CD8-positive, alpha-beta memory T cell (primary cell): ENCODE measurements at places on chromosomes 6 and 20. TPM values are rescaled to one million over a fixed set of nuclear protein-coding genes. Genes with fewer than 3 reads are reported as not detected.

DNA sequence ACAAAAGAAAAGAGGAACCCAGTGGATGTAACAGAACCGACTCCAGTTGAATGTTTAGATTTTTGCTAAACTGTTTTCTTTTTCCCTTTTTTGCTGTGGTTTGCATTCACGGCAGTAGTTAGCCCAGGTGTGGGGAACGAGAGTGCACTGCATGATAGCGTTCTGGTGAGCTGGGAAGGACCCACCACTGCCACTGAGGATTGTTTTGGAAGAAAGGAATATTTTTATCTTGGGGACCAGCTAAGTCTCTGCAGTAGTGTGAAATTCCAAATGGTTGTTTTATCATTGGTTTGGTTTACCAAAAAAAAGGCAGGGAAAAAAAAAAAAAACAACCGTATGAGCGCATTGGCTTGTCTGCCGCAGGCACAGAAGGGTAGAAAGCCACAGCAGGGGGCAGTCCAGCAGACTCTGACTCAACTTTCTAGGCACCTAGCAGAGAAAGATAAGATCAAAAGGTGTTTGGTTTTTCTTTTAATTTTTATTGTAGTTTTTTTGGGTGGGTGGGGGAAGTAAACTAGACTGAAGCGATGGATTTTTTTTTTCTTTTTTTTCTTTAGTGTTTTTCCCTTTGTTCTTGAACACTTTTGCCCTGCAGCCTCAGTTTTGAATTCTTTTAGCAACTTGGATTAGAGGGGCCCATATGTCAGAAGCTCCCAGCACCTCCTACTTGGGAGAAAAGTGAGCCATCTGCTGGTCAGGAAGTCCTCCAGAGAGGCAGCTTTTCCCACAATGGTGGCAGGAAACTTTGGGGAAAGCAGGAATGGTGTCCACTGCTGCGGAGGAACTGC is 13.5 kb upstream of the RAB5IF start:
- H3K4me1 ChIP-seq = peaks cover 26% of the 10 kb centered on the region
- no peaks in the 10 kb centered on the region for H3K27me3 ChIP-seq
- H3K27ac ChIP-seq = no peak overlapping the region
- peak; percentile 51 for DNase-seq
- H3K36me3 ChIP-seq = no peaks in the 10 kb centered on the region

- DNase-seq = no peak
- no peaks in the 10 kb centered on the region for H3K4me1 ChIP-seq
Measured at GRCh38 chr6:147055821-147056392, 148.3 kb upstream of the STXBP5 start.

DNA sequence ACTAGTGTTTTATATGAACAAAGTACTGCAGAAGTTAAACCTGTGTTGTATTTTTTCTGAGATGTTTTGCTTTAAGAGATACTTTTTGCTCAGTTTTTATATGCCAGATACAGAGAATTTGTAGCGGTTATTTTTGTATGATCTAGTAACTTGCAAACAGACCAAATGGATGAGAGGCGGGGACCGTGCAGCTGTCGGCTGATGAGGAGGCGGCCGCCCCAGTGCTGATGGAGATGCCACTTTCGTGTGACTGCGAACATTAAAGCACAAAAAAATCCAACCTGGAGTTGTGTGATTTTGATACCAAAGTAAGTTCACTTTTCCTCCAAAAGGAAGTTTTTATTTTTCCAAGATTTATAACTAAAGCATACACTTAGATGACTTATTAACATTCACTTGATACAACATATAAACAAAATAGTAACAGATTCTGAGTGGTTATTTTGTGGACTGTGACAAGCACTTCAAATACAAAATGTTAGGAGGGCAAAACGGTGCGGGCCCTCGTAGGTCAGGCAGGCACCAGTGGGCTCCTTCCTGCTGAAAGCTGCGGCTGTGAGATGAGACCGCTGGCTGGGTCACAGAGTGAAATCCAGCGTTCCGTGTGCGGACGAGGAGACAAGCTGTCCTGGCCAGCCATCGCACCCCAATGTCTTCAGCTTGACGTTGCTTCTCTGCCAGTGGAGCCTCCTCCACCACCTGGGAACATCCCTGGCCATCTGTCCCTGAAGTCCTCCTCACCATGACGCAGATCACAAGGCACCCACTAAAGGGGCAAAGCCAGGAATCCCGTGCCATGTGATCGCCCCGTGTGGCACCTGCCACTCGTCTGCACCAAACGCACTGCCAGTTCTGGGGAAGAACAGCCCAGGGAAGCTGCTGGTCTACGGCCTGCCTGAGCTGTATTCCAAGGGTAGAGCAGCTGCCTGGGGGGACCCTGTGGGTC is 4.0 kb upstream of the OGFR start:
- H3K27ac ChIP-seq = no peak overlapping the region
- DNase-seq = no peak

- no peaks in the 10 kb centered on the region for H3K27me3 ChIP-seq
- H3K4me1 ChIP-seq = peaks cover 24% of the 10 kb centered on the region
- no peak overlapping the region for H3K27ac ChIP-seq
- no peaks in the 10 kb centered on the region for H3K36me3 ChIP-seq
- DNase-seq = no peak
Measured at GRCh38 chr6:158353883-158354877, 41.9 kb downstream of the TULP4 start.

GRCh38 chr20:42609618-42610017 is 580.1 kb downstream of the PTPRT start:
- H3K27ac ChIP-seq = no peak overlapping the region
- no peaks in the 10 kb centered on the region for H3K36me3 ChIP-seq

DNA sequence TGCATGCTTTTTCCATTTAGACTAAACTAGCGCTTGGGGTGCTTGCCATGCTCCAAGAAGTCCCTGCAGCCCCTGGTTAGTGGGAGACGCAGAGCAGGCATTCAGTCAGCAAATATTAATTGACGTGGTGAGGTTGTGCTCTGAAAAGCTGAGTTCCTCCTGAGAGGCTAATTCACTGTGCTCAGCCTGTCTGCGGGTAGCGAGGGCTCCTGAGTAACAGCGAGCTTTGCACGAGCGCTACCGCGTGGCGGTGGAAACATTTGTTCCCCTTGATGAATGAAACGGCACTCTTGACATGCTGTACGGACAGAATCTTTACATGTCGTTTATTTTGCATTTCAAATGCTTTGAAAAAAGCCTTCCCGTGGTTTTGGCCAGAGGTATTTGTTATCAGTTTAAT is 170.6 kb upstream of the AGPAT4 start:
- no peaks in the 10 kb centered on the region for H3K36me3 ChIP-seq

- DNase-seq = no peak
- no peaks in the 10 kb centered on the region for H3K27me3 ChIP-seq
- H3K4me1 ChIP-seq = no peaks in the 10 kb centered on the region
- no peaks in the 10 kb centered on the region for H3K36me3 ChIP-seq
- H3K4me3 ChIP-seq = no peak overlapping the region
Measured at GRCh38 chr6:158218467-158218866, 50.3 kb downstream of the GTF2H5 start.

DNA sequence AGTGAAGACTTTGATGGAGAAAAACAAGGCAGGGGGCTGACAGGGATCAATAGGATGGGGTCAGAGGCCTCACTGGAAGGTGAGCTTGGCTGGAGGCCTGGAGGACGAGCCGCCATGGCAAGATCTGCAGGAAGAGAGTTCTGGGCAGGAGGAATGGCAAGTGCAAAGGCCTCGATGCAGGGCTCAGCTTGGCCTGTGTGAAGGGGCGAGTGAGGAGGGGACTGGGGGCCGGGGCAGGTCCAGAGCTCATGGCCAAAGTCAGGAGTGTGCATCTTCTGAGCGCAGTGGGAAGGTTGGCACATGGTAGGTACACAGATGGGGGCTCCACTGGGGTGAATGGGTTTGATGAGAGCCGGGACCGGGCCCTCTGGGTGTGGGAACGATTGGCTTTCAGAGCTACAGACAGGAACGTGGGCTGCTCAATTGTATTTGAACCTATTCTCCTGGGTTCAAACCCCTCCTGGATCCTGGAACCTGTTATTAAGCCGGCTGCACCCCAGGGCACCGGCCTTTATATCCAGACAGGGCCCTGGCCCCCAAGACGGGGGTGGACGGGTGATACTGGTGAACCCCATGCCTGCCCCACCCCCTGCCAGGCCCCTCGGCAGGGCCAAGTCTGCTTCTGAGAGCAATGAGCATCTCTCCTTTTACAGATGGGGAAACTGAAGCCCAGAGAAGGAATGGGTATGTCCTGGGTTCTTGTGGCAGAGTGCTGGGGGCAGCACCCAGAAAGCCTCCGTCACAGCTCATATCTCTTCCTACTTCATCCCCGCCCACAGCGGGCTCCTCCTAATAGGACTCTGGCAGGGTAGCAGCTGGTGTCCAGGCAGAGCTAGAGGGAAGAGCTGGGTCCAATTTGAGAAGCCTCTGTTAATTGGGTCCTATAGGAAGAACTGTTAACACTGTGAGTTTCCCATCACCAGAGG is 106.1 kb downstream of the CEBPB start:
- H3K4me1 ChIP-seq = peaks cover 9% of the 10 kb centered on the region
- no peak overlapping the region for H3K27ac ChIP-seq
- no peak overlapping the region for H3K4me3 ChIP-seq
- H3K27me3 ChIP-seq = no peaks in the 10 kb centered on the region
- no peak for DNase-seq
- no peaks in the 10 kb centered on the region for H3K36me3 ChIP-seq

DNA sequence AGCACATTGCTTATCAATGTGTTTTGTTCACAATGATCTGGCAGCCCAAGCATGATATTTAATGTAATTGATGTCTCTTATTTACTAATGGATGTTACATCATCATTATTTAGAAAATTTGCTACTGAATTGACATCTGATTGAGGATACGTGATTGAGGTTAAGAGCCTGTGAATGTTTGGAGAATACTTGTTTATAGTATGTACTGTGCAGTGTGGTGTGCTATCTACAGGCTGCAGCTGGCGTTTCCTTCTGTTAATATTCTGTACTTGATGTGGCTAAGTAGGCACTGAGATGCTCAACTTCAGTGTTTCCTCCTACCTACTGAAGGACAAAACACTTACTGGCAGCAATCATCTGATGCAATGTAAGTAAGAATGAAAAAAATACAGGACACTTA is 709.6 kb upstream of the FLRT3 start:
- DNase-seq = no peak
- H3K27ac ChIP-seq = no peak overlapping the region
- no peaks in the 10 kb centered on the region for H3K36me3 ChIP-seq
- H3K4me3 ChIP-seq = no peak overlapping the region
- no peaks in the 10 kb centered on the region for H3K27me3 ChIP-seq

Gene EYS
- not detected for total RNA-seq

Gene MATN4
- total RNA-seq = 0.22 TPM

Gene PTCRA
- not detected for total RNA-seq

Gene LAMA2
- 0.96 TPM for total RNA-seq

Gene BPIFB1
- not detected for total RNA-seq

Gene BCL2L1
- total RNA-seq = 328 TPM
